ENCODE measurements at places on chromosomes 5 and 9. TPM values are rescaled to one million over a fixed set of nuclear protein-coding genes. Genes with fewer than 3 reads are reported as not detected.

SEMA5A gene
- 9.0 TPM for total RNA-seq

IPO11 gene
- 39.9 TPM for total RNA-seq

IFNB1 gene
- total RNA-seq, result not detected

TRIM14 gene
- 0.82 TPM for total RNA-seq

DNA sequence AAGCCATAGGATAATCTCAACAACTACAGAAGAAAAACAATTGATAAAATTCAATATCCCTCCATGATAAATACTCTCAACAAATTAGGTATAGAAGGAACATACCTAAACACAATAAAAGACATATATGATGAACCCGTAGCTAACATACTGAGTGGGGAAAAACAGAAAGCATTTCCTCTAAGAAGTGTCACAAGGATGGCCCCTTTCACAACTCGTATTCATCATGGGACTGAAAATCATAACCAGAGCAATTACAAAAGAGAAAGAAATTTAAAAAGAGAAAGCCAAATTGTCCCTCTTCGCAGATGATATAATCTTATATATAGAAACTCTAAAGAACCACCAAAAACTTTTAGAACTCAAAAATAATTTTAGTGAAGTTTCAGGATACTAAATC is 146.3 kb upstream of the RGMB start:
- no peak for DNase-seq

DNA sequence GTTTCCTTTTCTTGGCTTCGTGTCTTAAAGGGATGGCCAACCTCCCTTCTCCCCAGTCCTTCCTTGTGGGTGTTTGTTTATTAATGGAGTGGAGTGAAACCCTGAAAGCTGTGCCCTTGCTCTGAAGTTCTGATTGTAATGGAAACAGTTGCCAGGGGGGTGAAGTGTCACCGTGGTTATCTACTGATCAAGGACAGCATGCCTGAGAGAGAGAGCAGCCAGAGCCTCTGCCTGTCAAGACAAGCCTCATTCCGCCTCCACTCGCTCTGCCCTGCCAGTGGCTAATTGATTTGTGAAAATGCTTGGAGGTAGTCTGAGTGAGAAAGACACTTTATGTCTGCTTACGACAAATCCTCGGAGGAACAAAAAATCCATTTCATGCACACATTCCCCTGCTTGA is 143.7 kb upstream of the SLC30A5 start:
- DNase-seq, result no peak

DNA sequence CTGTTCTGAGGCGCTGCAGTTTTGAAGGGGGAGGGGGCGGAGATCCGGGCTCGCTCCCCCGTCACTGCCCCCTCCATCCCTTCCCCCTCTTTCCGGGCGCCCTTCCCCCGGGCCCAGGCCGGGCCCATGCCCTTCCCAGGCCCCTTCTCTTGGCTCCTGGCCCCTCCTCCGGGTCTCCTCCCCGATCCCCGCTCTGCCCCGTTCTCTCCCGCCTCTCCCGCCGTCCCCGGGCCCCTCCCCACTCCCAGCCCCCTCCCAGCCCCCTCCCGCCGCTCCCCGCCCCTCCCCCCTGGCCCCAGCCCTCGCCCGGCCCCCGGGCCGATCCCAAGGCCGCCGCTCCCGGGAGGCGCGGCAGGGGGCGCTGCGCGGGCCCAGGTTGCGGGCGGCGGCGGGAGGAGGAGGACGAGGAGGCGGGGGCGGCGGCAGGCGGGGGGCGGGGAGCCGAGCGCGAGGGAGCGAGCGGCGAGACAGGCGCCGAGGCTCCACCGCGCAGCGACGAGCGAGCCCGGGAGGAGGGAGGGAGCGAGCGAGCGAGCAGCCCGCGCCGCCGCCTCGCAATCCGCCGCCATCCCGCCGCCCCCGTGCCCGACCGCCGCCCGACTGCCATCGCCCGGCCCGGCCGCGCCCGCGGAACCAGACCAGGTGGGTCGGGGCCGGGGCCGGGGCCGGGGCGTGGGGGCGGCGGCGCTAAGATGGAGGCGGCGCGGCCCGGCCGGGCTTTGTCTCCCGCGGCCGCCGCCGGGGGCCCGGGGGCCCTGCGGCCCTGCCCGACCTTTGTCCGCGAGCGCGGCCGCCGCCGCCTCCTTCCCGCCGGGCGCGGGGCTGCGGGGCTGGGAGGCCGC is at the start of gene PRRC2B:
TSS of gene PRRC2B (plus strand) at position 465 of the 842 bp plus-strand sequence. CDS start 36,059 bp downstream, outside the sequence.
- DNase-seq, result peak; percentile 96

GRCh38 chr5:170190436-170191134 is 42.2 kb upstream of the C5orf58 start:
- no peak for DNase-seq

DNA sequence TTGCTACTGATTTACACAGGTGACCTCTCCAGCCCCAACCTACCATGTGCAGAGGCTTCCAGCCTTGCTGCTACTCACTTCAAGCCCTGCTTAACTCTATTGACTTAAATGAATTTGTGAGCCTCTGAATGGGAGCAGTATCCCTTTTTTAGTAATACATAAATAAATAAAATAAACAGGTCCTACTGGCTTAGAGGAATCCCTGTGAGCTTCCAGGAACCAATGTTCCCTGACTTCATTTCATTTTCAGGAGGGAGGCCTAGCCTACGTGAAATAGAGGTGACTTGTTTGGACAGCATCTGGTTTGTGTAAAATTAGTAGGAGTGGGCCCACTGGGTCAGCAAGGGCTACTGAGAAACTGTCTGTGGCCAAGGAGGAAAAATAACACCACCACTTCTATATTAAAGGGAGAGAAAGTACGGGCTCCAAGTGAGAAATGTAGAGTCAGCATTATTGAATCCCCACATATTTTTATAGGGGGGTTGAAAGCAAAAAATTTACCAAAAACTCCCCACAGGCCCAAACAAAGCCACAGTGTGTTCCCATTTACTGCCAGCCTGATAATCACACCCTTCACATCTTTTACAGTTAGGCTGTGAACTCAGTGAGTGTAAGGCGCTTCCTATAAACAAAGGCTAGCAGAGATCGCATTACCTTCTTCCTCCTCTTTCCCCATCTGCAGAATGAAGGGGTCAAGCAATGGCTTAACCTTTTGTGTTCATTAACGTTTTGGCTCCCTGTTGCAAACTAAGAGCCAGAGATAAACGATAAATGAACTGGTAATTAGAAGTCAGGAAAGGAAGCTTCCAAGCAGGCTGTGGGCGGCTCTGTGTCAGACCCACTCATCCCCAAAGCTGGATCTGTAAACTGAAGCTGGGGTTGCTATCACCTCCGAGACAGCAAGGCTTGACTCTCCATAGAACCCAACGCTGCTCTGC is 138.8 kb upstream of the LIFR start:
- no peak for DNase-seq

DNA sequence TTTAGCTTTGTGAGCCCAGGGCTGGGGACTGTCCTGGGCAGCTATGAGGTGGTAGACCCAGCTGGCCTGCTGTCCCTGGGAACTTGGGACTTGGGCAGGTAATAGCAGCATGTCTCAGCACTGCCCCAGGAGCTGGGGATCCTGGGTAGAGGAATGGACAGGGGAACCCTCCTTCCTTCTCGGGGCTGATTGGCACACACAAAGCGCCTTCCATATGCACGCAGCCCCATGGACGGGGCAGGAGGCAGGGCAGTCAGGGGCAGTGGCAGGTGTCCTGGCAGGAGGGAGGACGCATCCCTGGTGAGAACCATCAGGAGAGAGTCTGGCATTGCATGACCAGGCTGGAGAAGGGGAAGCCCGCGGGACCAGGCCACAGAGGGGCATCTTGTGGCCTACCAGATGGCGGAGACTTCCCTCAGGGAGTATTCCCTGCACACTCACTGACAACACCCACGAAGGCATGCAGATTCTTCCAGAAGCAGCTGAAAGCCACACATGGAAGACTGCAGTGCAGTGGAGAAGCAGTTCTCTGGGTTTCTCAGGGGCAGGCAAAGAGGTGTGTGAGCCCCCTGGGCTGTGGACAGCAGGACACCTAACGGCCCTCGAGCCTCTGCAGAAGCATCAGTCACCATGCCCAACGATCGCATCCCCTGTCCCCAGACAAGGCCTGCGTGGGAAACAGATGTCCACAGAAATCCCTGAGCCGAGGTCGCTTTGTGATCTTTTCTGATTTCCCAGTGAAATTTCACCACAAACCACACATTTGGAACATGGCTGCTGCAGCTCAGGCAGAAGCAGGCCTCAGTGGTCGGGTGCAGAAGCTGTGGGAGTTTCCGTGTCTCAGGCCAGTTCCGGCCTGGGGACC is 7.0 kb upstream of the NKD2 start:
- DNase-seq, result no peak

GRCh38 chr9:129362287-129363000 is 184.4 kb upstream of the IER5L start:
- no peak for DNase-seq

DNA sequence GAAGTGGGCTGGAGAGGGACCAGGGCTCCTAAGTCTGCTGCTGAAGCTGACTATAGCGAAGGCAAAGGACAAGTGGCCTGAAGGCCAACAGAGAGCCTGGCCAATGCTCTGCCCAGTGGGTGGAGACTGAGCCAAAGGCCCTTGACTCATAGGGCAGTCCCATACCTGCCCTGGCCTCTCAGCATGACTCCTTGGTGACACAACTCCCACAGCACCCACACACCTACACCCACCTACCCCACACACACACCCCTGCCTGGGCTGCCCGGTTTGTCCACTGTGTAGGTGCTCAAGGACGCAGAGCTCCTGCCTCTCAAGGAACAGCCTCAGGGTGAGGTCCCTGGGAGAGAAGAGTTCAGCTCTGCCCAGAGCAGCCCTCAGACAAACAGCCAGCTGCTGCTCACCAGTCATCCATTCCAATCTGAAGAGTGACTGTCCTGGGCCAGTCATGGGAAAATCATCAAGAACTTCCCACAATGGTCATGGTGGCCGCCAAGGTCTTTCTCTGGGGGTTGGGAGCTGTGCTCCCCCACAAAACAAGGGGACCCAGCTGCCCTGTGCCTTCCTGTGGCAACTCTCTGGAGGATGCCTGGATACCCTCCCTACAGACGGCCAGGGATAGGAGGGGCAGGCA is 5.0 kb downstream of the TNIP1 start:
- no peak for DNase-seq

- no peak for DNase-seq
Observed at GRCh38 chr5:136109453-136110135, 23.1 kb upstream of the SMAD5 start.
